ENCODE measurements at places on chromosomes 2 and 18.
A peak's percentile ranks its signal among the peaks of the same experiment; 100 is the strongest.

DNA sequence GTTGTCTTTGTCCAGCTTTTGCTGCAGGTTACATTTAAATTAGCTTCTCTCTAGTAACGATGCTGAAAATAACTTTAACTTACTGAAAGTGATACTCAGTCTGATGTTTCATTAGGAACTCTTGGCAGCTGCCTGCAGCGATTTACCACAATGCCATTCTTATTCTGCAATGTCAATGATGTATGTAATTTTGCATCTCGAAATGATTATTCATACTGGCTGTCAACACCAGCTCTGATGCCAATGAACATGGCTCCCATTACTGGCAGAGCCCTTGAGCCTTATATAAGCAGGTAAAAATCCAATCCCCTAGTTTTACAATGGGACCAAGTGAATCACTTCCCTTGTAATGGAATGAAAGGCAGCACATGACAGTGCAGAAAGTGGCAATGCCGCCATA is 16.3 kb upstream of the MFF start:
- no peak for DNase-seq

DNA sequence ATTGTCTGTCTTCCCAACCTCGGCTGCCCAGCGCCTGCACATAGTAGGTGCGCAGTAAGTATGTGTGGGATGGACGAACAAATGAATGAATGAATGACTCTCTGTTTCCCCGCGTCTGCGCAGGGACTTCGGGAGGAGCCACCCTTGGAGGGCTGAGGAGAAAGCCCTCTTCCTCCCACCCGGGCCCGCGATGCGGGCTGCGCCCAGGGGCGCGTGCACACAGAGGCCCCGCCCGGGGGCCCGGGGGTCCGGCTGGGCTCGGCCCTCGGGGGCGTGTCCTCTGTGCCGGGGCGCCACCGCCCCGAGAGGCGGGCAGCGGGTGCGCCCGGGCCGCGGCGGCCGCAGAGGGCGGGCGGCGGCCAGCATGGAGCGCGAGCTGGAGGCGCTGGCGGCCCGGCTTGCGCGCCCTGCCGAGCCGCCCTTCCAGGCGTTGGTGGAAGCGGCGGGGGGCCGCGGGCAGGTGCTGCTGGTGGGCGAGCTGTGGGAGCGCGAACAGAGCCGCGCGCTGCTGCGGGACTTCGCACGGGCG is at the start of gene C2orf72:
TSS of gene C2orf72 (plus strand) at position 322 of the 529 bp plus-strand sequence. CDS start at position 365, 43 bp downstream.
- DNase-seq = no peak

- no peak for DNase-seq
Measured at GRCh38 chr2:28532399-28532798, 36.5 kb downstream of the PLB1 start.

DNA sequence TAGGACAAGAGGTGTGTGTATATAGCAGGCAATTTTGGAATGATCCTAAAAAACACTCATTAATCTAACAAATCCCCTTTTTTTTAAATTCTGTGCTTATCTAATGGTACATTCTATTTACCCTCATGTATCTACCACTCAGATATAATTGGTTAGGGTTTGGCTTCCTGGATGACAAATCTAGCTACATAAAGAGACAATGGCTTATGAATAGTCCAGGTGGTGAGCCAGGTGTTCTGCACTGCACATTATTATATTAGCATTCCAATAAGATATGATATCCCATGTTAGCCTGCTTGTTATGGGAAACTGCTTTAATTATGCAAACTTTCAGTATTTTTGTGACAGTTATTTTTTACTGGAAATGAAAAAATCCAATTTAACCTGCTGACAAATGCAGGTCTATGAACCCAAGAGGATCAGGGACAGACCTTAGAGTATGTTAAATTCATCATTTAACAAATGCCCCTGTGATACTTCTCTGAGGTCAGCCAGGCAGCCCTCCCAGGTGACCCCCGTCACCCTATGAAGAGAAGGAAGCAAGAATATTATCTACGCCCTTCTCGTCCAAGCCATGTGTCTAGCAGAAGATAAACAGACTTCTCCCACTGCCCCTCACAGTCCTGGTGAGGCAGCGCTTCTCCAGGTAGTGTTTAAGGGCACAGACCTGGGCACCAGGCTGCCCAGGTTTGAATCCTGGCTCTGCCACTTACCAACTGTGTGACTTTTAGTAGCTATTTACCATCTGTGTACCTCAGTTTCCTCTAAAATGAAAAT is 83.0 kb downstream of the ADD2 start:
- DNase-seq = no peak

- no peak for DNase-seq
Measured at GRCh38 chr2:16323126-16323520, 342.5 kb downstream of the CYRIA start.

DNA sequence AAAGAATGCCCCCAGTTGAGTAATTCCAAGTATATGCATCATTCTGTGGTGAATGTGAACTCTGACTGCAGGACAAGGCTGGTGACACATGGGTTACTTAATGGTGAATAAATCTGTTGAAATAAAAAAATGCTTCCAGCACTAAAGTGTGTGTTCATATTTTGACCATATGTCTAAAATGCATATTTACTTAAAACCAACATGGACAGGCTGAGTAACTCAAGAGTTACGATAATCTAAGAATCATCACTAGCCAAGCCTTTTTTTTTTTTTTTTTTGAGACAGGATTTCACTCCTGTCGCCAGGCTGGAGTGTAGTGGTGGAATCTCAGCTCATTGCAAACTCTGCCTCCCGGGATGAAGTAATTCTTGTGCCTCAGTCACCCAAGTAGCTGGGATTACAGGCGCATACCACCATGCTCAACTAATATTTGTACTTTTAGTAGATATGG is 47.1 kb upstream of the CCBE1 start:
- no peak for DNase-seq

DNA sequence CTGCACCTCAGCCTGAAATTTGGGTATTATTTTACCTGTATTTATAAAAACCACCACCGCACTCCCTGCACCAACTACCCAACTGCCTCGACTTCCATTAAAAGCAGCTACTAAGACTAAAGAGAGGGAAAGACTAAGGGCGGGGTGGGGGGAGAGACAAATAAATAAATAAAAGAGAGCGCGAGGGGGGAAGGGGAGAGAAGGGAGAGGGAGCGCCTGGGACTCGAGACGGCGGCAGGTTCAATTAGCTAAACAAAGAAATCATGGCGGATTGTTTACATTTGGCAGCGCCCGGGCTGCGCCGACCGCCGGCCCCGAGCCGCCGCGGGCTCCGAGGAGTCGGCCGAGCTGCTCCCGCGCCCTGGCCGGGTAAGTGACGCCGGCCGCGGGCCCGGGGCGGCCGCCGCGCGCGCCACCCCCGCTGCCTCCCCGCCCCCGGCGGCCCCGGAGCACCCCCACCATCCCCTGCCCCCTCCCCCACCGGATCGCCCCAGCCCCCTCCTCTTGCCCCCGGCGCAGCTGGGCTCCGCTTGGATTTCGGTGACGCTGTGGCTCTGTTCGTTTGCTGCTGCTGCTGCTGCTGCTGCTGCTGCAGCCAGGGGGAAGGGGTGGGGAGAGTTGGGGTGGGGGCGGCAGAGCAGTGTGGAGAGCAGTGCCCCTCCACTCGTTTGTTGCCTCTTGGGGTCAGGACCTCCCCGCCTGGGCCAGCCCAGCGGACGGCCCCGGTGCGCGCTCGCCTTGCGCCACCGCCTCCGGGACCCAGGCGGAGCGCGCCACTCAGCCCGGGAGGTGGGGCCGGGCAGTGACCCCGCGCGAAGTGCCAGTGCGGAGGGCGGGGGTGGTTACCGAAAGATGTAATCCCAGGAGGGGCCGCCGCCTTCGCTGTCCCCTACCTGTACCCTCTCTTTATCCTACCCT is 187.2 kb upstream of the FANCL start:
- no peak for DNase-seq

DNA sequence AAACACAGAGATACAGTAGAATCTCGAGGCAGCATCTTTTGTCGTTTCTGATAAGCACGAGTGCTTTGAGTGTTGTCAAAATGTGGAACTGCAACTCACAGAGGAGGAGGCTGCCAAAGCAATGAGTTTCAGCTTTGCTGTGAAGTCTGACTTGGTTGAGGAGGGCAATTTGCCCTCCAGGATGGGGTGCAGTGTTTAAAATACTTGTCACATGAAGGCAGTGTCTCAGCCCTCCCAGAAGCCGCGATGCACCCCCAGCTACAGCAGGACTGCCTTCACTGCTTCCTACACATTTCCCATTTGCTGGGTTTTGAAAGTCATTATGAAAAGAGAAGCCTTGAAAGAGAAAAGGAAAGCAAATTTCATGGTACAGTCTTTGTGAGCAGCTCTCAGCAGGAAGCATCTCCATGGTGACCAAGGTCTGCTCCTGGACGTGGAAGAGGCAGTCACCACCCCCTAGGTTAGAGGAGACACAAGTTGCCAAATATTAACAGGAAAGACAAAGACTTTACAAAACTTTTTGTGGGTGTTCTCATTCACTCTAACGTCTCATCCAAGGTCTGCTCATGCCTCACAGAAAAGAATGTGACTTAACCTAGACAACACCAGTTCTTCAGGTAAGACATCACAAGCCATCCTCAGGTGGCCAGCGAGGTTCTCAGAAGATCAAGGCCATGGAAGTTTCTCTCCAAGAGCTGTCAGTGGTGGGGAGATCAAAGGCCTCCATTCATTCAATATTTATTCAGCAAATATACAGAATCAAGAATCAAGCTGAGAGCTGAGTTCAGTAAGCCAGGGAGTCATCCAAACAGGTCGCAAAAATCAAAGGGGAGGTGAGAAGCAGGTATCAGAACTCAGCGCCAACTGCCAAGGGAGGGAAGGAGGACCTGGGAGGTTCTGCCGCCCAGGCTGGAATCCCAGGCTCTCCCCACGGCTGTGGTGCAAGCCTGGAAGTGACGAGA is 476.0 kb downstream of the EIPR1 start:
- DNase-seq = peak; percentile 6

DNA sequence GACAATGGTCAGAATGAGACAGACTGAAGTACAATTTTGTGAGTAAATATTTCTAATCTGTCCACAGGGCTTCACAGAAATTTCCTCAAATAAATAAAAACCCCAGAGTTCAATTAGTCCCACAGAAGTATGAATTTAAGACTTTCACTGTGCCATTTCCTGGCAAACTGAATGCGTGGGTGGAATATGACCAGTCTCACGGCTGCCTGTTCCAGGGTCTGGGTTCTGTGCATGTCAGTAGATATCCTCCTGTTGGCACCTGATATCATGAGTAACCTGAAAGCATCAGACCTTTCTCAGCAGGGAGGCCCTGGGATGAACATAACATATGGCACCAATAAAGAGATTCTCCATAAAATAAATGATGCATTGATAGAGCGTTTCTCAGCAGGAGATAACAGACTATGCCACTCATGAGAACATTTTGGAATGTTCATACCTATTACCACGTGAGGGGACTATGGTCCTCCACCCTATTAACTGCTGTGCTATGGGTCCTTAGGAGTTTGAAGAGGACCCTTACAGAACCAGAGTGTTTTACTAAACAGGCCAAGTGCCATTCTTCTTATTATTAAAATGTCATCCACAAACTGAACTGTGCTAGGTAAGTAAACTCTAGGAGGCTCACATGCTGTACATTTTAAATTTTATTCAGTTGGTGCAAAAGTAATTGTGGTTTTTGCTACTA is 10.6 kb upstream of the MALL start:
- DNase-seq = no peak

DNA sequence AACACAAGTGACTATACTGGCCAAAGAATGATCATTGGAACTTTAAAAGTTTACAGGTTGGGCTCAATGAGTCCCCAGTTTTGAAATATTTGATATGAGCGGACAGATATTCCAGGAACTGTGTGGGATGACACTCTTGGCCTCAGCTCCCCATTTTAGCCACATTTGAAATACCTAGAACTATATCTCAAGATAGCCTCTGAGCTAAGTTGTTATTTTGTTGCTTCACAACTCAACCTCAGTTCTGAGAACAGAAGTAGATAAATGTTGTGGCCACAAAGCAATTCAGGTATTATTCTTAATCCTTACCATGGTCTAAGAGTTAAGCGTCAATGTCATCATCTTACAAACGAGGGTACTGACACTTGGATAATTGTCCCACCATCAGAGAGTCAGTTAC is 172.2 kb upstream of the SETBP1 start:
- no peak for DNase-seq

DNA sequence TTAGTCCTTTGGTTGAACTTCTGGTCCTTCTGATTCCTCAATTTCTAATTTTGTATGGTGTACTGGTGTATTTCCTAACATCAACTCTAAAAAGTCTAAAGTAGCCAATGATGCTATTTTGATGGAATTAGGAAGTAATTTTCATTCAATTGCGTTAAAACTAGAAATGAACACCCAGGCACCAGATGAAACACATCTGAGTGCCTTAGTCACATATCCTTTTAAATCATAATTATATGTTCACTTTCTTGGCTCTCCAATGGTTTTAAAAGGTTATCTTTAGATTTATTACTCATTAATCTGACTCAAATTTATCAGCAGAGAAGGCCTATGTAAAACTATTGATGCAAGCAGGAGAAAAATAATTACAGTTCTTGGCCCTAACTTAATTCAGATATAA is 119.7 kb downstream of the GAREM1 start:
- DNase-seq = no peak

DNA sequence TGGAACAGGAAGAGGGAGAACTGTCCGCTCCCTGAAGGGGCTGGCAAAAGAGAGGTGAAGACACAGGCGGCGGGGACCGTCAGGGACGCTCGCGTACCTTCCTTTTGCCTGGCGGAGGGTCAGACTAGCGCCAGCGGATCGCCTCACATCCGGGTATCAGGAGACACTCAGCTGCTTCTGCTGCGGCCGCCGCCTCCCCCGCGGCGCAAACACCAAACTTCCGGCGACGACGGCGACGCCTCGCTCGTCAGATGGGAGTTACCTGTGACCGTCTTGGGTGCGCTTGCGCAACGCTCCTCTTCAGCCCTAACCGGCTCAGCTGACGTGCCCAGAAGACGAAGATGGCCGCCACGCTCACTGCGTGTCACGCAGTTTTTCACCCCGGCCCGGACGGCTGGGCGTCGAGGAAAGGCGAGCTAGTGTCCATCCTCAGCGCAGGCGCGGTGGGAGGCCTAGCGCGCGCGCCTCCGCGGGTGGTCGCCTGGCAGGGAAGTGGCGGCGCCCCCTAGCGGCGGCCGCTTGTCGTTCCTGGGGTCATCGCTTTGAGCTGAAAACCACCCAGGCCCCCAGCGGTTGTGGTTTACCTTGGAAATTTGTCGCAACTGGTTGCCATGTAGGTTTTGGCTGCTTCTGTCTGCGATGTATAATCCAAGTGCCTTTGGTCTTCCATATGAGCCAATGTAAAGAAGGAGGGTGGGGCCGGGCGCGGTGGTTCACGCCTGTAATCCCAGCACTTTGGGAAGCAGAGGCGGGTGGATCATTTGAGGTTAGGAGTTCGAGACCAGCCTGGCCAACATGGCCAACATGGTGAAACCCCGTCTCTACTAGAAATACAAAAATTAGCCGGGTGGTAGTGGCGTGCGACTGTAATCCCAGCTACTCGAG is at the start of gene ESCO1:
TSS of gene ESCO1 (minus strand) at position 179 of the 885 bp plus-strand sequence. CDS start 25,861 bp downstream, outside the sequence.
- peak; percentile 96 for DNase-seq

GRCh38 chr2:99772591-99773331 is 282.9 kb upstream of the REV1 start:
- DNase-seq = no peak

- DNase-seq = no peak
Measured at GRCh38 chr18:62877411-62878221, 162.3 kb downstream of the PHLPP1 start.

All from GDM1 (cell line).